ENCODE measurements at places on chromosomes 1 and 21.
A peak's percentile ranks its signal among the peaks of the same experiment; 100 is the strongest.

- no peak for DNase-seq
These were observed 35.7 kb downstream of the PTGFR start for GRCh38 chr1:78526496-78526895.

DNA sequence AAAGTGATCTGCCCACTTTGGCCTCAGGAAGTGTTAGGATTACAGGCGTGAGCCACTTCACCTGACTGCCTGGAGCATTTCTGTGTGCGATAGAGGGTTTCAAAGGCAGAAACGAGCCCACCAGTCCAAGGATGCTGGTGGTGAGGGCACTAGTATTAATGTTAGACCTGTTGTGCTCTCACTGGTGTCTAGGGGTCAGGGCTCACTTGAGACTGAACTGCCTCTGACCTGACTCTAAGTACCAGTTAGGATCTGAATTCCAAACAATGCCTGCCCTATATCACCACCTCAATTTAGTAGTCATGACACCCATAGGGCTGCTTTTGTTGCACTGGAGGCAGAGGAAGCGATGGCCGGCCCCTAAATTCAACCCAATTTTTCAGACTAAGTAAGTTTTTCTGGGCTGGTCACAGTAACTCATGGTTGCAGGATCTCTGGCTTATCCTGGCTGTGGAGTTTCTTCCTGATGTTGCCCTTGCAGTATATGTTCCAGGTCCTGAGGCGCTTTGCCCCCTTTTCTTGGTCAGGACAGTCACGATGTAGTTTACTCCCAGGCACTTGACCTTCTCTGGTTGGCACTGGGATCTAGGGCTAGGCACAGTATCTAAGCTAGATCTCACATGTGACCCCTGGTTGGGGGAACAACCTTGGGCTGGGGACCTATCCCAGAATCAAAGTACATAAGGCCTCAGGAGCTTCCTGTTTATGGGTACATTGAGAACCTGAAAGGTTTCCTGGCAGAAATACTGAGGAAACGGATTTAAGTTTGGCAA lies 4.5 kb downstream of the CCDC17 start:
- DNase-seq, result no peak

GRCh38 chr1:162709870-162710269 lies 77.6 kb downstream of the DDR2 start:
- no peak for DNase-seq

DNA sequence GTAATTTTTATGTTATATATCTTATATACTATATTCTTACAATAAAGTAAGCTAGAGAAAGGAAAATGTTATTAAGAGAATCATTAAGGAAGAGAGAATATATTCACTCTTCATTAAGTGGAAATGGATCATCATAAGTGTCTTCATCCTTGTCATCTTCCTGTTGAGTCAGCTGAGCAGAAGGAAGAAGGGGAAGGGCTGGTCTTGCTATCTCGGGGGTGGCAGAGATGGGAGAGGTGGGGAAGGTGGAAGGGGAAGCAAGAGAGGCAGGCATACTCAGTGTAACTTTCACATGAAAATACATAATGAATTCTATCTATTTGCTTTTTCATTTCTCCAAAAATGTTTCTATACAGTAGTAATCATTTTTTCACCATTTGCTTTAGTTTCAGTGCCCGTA lies 5.1 kb downstream of the DNASE2B start:
- no peak for DNase-seq

GRCh38 chr1:210189426-210189825 lies 43.2 kb upstream of the SERTAD4 start:
- no peak for DNase-seq

- DNase-seq, result no peak
These were observed 18.9 kb upstream of the TMEM54 start for GRCh38 chr1:32919811-32920733.

GRCh38 chr1:153741986-153742385 lies 14.1 kb downstream of the INTS3 start:
- DNase-seq, result no peak

- no peak for DNase-seq
These were observed 65.3 kb upstream of the COL6A1 start for GRCh38 chr21:45916011-45916840.

GRCh38 chr1:48677306-48678287 lies 99.1 kb downstream of the BEND5 start:
- no peak for DNase-seq

- DNase-seq, result no peak
These were observed 14.9 kb downstream of the ETV3L start for GRCh38 chr1:157084720-157085119.

DNA sequence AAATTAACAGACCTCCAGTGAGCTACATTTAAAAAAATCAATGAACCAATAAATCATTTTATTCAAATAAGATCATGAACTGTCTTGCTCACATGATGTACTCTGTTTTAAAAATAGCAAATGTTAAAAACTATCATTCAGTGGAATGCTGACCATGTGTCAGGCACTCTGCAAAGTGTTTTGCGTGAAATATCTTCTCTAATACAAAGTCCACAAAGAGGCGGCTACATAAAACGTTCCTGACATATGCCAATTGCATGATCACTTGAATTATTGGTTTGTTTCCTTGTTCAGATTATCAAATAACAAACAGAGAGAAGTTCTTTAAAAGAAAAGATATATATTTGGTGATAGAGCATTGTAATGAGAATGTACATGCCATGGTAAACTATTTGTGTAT lies 10.7 kb downstream of the FMO2 start:
- no peak for DNase-seq

- peak; percentile 14 for DNase-seq
These were observed 30.0 kb upstream of the S100A7 start for GRCh38 chr1:153490272-153491051.

DNA sequence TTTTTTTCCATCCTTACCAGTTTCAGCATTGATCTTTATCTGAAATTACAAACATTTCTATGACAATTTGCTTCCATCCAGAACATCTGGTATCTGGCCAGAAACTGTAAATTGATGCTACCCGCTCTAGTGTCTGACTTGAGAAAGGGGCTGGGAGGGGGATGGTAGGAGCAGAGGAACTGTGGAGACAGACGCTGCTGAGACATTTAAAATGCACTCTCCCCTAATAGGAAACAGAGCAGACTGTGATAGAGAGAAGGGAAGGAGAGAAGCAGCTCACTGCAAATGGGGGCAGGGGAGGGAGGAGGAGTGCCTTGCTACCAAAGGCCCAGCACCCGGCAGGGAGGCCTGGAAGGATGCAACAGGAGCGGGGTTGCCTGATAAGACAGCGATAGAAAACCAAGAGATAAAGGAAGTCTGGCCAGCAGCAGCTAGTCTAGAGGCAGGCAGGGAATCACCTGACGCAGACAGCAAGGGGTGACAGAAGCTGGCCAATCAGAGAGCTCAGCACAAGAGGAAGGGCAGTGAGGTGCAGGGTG lies 195.5 kb upstream of the NFIA start:
- DNase-seq, result no peak

GRCh38 chr1:237146241-237146640 lies 104.3 kb downstream of the RYR2 start:
- DNase-seq, result no peak

GRCh38 chr1:230149751-230150584 lies 82.9 kb downstream of the GALNT2 start:
- no peak for DNase-seq

GRCh38 chr1:121448851-121449250 lies 264.1 kb downstream of the SRGAP2C start:
- no peak for DNase-seq

- DNase-seq, result no peak
These were observed 20.6 kb downstream of the CEP104 start for GRCh38 chr1:3836421-3836820.

DNA sequence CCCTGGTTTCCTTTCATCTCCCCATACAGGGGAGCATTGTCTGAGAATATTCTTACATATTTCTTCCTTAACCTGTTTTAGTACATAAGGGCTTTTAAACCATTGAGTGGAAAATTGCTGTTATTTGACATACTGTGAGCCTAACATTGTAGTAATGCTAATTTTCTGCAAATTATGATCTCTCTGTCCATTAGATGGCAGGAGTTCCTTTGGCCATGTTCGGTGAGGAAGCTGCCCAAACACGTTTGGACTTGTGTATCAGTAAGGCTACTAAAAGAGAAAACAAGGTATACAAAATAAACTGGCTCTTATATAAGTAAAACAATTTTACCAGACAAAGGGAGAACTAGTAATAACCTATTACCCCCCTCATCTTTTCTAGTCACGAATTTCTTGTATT lies 29.2 kb downstream of the CDC7 start:
- DNase-seq, result no peak

GRCh38 chr1:91712393-91712792 lies 173.6 kb downstream of the TGFBR3 start:
- no peak for DNase-seq

DNA sequence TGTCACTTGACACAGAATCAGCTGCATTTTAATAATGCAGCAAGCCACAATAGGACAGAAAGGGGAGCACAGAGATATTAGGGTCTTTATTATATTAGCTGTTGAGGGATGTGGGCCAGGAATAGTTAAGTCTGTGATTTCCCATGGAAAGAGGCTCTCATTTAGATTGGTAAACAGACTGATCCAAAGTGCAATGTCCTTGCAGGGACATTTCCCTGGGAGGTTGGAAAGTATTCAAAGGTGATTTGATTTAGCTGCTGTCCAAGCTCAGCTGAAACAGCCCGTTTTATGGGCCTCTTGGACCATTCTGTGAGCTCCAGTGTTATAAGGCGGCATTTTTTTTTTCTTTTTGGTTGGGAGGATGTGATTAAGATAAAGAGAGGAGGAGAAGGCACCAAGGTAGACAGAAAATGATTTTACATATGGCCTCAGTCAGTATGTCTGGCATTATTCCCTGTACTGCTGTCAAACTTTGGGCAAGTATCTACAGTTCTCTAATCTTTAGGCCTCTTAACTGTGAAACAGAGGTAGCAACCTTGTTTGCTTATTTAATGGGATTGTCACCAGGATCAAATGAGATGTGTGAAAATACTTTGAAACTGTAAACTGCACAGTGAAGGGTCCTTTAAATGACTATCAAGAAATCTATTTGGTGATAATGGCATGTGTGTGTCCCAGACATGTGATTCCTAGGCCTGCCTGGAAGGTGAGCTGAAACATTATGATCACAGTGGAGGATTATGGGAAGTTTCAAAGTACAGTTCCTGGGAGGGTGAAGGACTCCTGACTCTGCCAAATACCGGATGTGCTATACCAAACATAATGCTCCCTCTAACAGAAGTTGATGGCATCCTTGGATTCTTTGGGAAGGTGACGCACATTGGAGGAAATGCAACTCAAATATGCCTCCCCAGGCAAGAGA lies 62.2 kb downstream of the NOS1AP start:
- DNase-seq, result no peak

DNA sequence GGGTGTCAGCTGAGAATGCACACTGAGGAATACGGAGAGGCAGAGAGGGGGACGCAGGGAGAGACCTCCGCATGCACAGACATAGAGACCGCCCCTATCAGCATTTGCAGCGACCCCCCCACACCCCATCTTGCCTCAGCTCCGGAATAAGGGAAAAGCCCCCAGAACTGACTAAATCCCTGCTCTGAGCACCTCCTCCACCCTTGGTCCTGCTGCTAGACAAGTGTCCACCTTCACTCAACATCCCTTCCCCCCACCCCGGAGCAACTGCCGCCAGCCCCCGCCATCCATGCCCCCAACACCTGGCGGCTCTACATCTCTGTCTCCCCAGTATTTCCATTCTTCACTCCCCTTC lies 769 bp downstream of the SV2A start:
- DNase-seq, result no peak

GRCh38 chr1:53327182-53327913 lies 522 bp downstream of the LRP8 start:
- DNase-seq, result peak; percentile 45

GRCh38 chr1:8015809-8016165 lies 10.3 kb downstream of the ERRFI1 start:
- no peak for DNase-seq

GRCh38 chr1:15410223-15410883 lies 665 bp downstream of the EFHD2 start:
- DNase-seq, result no peak

Data from stimulated activated naive CD4-positive, alpha-beta T cell (primary cell).